ENCODE measurements at places on chromosomes 2 and 18.

- no peak for DNase-seq
These were observed 11.4 kb upstream of the STEAP3 start for GRCh38 chr2:119212139-119212800.

DNA sequence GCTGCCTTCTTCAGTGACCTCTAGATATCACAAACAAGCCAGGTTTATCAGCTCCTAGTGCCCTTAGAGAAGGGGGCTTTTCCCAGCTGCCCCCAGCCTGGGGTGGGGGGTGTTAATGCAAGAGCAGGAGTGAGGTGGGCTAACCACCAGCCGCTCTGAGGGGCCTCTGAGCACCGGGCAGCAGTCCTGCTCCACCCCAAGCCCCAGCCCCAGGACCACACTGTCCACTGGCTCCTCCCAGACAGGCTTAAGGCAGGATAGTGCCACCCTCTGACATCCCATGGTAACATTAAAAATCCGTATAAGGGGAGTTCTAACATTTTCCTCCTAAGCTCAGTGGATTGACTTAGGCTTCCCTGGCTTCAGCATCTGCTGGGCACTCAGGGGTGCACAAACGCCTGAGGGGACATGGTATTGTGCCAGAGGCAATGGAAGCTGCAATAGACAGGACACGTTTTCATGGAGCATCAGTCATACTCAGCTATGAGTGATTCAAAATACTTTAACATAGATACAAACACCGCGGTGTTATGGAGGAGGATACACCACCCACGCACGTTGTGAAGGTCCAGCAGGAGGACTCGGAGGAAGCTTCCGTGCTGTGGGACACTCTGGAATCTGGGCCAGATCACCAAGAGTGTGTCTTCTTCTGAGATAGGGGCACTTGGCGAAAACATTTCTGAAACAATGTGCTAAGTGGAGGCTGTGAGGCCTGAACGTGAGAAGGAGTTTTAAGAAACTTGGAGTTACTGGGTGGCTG is 112.7 kb upstream of the EPC2 start:
- no peak for DNase-seq

DNA sequence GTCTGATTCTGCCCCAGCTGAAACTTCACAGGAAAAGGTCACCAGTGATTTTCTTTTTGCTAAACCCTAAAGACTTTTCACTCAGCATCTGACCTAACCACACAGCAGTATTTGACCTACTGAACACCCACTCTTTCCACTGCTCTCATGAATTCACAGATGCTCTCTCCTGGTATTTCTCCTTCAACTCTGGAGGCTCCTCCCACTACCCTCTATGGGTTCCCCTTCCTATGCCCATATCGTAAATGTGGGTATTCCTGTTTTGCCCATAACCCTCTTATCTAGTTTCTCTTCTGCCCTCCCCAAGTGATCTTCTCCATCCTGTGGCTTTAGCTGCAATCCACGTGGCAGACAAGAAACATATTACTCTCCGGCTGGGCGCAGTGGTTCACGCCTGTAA is 7.6 kb downstream of the PLEKHM3 start:
- DNase-seq = no peak

DNA sequence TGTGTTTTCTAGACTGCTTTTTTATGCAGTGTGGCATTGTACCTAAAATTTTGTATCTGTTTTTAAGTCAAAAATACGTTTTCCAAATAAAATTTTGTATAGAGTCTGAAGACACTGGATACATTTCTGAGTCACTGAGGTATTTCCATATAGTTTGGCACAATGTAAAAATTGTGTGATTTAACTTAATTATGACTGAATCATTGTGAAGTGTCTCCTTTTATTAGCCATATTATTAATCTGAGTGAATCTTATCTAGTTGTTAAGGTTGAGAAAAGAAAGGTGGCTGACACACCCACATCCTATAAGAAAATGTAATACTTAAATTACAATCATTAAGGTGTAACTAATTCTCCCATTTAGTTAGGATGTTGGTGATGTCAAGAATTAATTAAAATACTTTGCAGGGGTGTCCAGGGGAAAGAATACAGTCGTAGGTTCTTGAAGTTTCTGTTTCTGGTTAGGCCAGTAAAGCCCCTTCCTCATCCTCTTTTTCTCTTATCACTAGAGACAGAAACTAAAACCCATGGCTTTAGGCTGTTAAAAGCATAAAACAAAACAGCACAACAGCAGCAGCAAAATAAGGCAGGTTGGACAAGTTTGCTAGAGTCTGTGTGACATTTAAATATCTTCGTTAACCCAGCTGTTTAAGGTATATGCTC is 71.6 kb downstream of the UBE2E3 start:
- DNase-seq = no peak

- no peak for DNase-seq
These were observed 35.2 kb downstream of the E2F6 start for GRCh38 chr2:11430729-11431128.

- peak; percentile 11 for DNase-seq
These were observed 50.6 kb upstream of the ODC1 start for GRCh38 chr2:10498525-10499274.

- no peak for DNase-seq
These were observed 6.2 kb downstream of the PDCL3 start for GRCh38 chr2:100568989-100569388.

GRCh38 chr18:44579028-44579702 is 101.5 kb upstream of the SETBP1 start:
- DNase-seq = no peak

DNA sequence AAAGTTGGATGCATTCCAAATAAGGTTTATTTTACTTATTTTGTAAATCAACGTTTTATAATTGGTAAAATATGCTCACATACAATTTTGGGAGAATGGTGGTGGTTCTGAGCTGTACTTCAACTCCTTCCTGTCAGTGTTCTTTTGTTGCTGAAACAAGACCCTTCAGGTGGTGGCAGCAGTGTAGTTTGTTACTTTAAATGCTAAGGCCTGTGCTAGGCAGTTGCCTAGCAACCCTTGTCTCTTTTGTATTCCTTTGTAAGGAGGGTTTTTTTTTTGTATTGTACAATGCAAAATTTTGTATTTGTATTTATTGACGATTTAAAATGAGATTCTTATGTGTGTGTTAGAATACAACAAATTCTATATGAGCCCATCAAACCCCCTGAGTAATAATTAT is 166.0 kb upstream of the FAM98A start:
- DNase-seq = no peak

- no peak for DNase-seq
These were observed 610.2 kb upstream of the SYT4 start for GRCh38 chr18:43887491-43887890.

DNA sequence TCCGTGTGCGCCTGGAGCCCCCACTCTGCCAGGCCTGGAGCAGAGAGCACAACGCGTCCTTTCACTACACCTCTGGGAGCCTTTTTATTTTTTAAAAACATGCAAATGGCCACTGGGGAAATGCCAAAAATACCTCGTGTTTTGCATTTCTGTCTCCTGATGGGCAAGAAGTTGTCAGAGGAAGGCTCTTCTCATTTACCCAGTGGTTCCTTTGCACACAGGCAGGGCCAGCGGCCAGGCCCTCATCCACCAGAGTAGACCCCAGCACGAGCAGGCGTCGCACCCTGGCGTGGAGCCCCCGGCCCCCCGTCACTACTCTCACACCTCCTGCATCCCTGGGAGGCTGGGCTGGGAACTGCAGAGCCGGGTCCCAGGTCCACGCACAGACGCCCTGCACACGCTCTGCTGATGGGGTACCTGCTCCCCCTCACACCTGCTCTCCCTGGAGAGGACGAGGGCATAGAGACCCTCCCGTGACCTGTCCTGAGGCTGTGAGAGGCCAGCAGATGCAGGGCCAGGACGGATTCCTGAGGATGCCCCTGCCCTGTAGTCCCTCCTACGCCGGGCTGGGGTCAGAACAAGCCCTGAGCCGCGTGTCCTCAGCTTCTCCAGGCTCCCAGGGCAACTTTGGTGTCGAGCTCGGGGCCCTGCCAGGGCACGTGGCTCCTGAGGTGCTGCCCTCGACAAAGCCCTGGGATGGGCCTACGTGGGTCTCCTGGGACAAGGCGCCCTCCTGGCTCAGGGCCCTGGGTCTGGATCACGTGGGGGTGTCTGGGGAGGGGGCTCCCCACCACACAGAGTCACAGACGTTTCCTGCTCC is 65.0 kb downstream of the NFATC1 start:
- DNase-seq = no peak

DNA sequence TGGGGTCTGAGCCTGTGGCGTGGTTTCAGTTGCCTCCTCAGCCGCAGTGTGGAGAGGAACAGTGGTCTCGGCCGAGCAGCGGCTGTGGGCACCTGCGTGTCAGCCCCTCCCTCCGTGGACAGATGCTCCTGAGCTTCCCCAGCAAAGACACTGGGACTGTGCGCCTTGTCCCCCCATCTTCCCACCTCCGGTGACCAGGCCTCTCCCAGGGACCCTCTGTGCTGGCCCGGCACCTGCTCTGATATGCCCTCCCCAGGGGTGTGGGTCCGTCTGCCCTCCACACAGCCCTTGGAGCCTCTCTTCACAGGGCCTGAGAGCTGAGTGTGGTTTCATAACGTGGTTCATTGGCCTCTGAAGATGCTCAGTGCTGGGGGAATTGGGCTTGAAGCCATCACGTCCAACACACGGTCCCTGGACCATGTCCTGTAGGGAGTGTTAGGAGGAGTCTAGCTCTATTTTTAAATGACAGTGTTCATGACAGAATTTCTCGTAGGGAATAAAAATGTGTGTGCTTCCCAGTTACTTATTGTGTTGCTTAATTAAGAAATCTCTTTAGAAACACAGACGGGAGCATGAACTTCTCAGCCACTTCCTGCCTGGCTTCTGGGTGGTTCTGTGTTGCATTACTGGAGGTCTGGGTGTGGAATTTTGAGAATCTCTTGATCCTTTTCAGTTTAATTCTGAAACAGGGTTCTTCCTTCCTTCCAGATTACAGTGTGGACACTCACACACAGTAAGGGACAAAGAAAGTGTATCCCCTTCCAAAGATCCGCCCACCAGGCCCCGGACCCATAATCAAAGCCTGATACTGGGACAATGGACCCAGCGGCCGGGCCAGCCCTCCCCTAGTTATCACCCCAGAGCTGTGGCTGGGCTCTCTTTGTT is 110.7 kb downstream of the NFATC1 start:
- no peak for DNase-seq

- DNase-seq = no peak
These were observed 294.6 kb downstream of the RDH14 start for GRCh38 chr2:18265614-18266586.

- DNase-seq = no peak
These were observed 275.3 kb downstream of the EIPR1 start for GRCh38 chr2:3102081-3102921.

GRCh38 chr2:27832396-27832795 is 57.8 kb downstream of the RBKS start:
- DNase-seq = no peak

DNA sequence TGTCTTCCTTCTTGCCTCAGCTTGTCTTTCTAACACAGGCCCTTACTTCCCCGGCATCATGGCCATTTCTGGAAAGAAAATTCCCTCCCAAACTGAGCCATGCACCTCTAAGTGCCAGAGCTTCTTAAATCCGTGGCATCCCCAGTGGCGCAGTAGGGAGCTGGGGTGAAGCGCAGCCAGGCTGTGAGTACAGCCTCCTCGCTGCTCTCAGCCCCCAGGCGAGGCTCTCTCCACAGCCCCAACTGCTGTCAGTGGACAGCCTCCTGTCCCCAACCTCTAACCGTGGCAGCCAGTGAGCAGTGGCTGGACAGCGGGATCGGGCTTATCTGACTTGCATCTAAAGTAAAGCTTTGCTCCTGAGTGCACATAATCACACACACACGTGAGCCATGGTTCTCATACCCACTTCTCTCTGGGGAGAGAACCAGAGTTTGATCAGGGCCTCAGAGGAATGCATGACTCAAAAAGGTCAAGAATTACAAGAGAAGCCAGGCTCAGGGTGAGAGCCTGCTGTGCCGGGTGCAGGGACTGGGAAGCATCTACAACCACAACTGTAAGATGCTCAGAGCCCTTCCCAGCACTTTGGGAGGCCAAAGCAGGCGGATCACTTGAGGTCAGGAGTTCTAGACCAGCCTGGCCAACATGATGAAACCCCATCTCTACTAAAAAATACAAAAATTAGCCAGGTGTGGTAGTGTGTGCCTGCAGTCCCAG is 50.7 kb downstream of the SFXN5 start:
- DNase-seq = no peak

- DNase-seq = no peak
These were observed 161.5 kb upstream of the FOSL2 start for GRCh38 chr2:28231110-28231631.

DNA sequence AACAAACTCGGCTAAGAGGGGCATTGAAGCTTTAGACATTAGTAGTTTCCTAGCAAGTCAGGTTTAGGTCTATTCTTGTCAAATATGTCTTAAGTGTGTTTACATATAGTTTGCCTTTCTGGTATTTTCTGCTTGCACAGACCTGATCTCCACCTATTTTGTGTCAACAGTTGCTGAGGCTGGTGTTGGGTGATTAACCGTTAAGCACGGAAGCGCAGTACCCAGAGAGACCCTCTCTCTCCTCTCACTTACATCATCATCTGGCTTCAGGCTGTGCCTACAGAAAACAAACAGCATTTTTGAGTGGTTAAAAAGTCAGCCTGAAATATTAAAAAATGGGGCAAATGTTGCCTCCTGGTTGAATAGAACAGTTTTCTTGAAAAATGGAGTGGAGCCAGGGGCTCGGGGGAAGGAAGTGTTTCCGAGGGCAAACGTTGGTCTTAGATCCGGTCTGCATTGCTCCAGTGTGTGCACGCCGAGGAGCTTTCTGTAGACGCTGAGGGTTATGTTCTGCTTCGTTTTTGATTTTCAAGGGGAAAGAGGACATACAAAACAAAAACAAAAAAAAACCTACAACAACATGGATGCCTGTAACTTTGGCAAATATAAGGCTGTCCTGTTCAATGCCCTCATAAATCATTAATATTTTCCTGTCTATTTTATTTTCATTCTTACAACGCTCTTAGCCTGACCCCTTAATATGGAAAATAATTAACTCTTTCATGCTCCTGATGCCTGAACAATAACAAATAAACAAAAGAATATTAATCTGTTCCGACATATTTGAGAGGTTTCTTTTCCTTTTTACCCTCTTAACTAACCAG is 120.8 kb downstream of the MEIS1 start:
- DNase-seq = no peak

GRCh38 chr2:15732341-15733077 is 140.8 kb downstream of the DDX1 start:
- no peak for DNase-seq

- no peak for DNase-seq
These were observed 4.4 kb downstream of the C2orf92 start for GRCh38 chr2:97673915-97674283.

GRCh38 chr2:208546860-208547650 is 140.5 kb downstream of the PTH2R start:
- no peak for DNase-seq
